ENCODE measurements at places on chromosomes 2 and 18.

DNA sequence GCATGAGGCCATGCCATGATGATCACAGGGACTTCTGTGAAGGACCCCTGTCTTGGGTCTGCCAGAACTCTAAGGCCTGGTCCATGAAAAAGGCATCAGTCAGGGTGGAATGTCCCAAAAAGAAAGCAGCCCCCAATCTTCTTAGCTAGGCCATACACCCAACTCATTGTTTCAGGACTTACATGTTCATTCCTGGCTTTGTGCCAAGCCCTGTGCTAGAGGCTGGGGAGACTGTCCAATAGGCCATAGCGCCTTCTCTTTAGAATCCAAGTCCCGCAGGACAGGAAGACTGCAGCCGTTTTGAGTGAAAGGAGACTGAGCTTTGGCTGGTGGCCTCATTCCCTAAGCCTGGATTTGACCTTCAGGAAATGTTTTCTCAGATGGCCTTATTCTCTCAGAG lies 247.3 kb downstream of the PRKCE start:
- DNase-seq = no peak

GRCh38 chr18:40469316-40469715 lies 1485.7 kb upstream of the PIK3C3 start:
- DNase-seq = no peak

DNA sequence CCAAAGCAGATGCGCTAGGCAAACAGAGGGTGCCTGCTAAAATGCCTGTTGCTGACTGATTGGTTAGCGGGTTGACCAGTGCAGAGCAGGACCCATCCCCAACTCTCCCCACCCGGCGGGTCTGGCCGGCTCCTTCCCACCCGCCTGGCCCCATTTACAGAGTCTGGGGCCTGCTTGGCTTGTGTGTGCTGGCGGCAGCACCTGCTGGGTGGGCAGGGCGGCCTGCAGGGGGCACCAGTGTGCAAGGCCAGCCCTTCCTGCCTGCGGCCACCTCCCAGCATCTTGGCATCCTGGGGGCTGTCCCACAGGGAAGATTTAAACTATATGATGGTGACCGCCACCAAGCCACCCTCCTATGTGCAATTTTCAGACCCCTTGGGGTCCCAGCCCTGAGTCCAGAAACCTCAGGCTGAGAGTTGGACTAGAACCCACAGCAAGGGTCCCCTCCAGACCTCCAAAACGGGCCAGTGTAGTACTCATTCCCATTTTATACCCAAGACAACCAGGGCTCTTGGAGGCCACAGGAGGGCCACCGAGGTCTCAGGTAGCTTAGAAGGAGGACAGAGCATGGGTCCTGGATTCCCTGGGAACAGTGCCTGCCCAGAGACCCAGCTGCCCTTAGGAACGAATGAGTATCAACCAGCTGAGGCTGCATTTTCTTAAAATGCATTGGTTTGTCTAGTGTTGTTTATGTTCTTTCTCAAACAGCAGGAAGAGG lies 173.6 kb downstream of the SMAD7 start:
- DNase-seq = peak; percentile 74

DNA sequence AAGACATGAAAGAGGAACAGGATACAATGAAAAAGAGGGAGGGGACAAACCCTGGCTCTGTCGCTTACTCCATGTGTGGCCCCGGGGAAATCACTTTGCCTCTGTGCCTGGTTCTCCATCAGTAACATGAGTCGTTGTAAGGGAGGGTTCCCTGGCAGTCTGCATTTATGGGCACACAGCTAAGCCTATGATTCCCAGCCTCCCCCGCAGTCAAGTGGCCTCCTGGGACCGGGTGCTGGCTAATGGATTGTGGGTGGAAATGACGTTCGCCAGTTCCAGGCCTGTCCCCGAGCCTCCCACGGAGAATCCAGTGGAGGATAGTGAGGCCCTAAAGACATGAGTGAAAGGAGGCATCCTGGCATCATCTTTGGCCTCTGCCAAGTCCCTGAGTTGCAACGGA lies 42.7 kb downstream of the SFXN5 start:
- DNase-seq = no peak

DNA sequence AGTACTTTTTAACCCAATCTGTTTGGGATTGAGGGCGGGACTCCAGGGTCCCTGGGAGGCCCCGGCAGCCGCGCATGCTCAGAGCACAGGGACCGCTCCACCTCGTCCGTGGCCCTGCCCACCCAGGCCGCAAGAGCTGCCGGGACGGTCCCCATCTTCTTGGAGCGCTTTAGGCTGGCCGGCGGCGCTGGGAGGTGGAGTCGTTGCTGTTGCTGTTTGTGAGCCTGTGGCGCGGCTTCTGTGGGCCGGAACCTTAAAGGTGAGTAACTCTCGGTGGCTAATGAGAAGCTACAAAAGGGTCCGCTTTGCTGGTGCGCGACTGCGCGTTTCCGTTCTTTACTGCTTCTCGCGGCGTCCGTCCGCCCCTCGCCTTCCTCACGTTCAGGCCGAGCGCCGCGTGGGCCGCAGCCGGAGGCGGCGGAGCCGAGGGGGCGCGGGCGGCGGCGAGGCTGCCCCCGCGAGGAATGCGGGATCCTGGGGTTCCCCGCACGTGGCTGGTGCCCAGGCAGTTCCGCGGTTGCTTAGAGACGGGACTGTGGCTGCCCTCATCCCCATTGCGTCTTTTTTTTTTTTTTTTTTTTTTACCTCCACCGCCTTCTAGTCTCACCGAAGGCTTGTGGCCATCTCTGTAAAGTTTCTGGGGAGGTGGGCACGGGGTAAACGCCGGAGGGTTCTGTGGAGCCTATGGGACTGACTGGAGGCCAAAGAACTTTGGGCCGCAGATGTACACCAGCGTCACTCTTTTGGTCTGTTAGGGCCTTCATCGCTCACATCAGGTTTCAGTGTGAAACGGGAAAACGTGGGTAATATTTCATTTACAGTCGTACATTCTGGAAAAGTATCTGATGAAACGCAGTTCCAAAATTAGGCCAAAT lies at the start of gene SSB:
Gene SSB, plus strand, starts transcription at position 154 of the 875 bp plus-strand sequence. CDS start 2,090 bp downstream, outside the sequence.
- DNase-seq = peak; percentile 94

Data from right forelimb (tissue), 1 donor.